ENCODE measurements at places on chromosomes 5 and 9.

- DNase-seq: peak; percentile 86
Observed at GRCh38 chr5:133240425-133241091, 188.7 kb downstream of the HSPA4 start.

GRCh38 chr5:153711755-153712154 lies 221.3 kb downstream of the GRIA1 start:
- no peak for DNase-seq

DNA sequence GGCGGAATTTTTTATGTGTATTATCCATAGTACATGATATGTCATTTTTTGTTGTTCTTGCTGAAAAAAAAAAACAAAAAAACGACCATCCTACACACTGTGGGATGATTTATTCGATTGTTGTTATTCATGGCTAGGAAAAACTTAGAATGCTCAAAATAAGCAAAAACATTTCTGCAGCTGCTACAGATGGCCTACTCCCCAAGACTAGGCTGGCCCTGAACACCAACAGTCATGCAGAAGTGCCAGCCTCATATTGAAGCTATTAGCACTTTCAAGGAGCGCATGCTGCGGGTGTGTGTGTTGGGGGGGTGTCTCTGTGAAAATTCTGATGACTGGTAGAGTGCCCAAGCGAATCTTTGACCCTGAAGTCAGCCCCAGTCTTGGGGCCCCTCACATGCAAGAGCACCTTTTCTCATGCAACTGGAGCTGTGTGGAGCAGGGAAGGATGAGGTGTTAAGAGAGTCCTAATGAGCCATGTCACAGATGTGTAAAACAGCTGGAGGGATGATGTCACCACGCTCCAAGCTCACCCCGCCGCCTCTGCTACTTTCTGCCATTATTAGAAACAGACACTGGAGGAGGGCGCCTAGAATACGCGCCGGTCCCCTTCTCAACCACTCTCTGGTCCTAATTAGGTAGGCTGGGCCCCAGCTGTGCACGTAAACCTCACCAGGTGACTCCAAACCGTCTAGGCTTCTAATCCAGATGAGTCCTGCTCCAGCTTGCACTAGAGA lies 61.0 kb upstream of the SMIM23 start:
- DNase-seq: no peak

DNA sequence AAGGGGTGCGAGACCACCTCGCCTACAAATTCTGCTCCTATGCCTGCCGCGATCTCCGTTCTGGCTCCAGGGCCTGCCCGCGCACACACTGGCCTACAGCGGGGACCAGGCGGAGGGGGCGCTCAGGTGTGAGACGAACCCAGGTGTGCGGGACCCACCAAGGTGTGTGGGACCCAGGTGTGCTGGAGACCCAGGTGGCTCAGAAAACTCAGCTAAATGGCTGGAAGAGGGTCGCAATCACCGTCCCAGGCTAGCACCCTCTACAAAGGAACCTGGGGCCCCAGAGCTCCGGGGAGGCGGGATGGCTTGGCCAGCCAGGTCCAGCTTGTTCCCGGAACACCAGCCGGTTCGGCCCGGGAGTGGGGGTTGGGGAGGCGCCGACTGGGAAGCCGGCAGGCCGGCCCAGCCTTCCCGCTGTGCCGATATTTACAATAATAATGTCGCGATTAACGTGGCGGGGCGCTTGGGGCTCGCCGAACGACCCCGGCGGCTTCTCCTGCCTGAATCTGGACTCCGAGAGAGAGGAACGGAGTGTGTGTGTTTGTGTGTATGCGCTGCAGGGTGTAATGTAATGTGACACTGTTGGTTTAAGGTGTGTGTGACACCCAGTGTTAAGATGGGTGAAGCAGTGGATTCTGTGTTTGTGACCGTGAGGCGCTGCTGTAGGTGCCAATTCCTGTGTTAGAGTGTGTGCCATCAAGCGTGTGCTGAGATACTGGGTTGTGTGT lies 1.4 kb downstream of the PCDH1 start:
- no peak for DNase-seq

- DNase-seq: no peak
Observed at GRCh38 chr9:113386571-113387393, 10.0 kb upstream of the HDHD3 start.

GRCh38 chr5:82793808-82794419 lies 283.3 kb downstream of the TMEM167A start:
- no peak for DNase-seq

DNA sequence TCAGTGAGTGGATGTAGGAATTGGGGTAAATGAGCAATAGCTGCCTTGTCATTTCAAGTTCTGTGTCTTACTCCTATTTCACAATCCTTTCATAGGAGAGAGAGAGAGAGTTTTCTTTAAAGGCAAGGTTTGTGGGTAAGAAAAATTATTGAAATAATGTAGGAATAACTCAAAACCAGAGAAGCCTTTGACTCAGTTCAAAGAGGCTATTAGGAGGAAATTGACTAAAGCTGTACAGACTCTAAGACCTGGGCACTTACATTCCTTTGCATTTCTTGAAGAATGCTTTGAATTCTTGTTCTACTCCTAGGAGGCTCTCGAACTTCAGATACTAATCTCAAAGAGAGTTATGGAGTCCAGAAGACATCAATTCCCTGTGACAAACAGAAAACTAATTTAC lies 257.1 kb downstream of the FBXL7 start:
- no peak for DNase-seq

DNA sequence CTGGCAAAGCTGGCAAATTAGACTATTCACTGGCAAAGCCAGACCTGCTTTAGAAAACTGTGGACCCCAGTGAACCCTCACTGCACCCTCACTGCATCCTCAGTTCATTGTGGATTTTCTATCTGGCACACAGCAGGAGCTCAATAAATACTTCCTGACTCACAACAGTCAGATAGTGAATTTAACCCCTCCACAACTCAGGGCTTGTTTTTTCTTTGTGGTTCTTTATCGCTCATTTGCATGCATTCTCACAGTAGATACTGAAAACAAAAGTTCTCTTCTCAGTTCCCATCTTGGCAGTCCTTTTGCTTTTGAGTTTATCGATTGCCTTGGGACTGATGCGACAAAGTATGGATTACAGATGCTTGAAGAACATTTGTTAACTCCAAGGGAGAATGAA lies 99.8 kb downstream of the ACTL7B start:
- DNase-seq: no peak

DNA sequence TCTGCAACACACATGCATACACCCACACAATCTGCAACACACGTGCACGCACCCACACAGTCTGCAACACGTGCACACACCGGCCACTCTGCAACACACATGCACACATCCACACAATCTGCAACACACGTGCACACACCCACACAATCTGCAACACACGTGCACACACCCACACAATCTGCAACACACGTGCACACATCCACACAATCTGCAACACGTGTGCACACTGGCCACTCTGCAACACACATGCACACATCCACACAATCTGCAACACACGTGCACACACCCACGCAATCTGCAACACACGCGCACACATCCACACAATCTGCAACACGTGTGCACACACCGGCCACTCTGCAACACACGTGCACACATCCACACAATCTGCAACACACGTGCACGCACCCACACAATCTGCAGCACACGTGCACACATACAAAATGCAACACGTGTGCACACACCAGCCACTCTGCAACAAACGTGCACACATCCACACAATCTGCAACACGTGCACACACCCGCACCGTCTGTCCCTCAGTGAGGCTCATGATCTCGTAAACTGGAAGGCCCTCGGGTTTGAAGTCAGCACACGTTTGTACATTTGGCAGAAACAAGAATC lies 18.4 kb downstream of the PLEKHG4B start:
- DNase-seq: no peak
